ENCODE measurements at places on chromosomes 4 and X.

DNA sequence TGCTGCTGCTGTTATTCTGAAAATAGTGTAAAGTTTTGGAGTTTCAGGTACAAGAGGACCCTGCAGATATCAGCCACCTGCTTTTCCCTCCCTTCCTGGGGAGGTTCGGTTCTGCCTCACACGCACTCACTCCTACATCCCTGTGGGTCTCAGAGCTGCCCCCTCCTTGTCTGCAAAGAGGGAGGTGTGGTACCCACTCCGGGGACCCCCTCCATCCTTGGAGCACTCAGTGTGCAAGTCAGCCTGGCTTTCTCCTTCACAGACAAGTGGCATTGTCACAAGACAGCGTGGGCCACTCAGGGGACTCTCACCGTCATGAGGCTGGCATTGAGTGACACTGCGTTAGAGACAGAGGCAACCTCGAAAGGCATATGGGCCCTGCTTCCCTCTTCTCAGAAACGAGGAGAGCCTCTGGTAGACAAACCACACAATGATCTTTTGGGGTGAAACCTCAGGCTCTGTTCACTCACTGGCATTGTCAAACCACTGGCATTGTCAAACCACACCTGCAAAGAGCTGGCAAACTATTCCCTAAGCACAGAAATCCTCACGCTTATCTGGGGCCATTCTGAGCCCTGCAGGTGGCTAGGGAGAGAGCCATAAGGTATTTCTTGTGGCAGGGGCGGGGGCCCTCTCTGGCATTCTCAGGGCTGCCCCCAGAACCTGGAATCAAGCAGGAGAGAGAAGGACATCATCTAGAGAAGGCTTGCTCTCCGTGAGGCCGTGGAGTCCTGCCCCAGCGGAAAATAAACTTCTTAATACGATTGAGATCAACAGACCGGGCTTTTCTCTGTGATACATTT, 285.0 kb downstream of the SHOX start:
- no peak overlapping the region for H3K4me3 ChIP-seq
- H3K36me3 ChIP-seq: no peaks in the 10 kb centered on the region
- H3K4me1 ChIP-seq: peaks cover 25% of the 10 kb centered on the region
- DNase-seq: no peak

DNA sequence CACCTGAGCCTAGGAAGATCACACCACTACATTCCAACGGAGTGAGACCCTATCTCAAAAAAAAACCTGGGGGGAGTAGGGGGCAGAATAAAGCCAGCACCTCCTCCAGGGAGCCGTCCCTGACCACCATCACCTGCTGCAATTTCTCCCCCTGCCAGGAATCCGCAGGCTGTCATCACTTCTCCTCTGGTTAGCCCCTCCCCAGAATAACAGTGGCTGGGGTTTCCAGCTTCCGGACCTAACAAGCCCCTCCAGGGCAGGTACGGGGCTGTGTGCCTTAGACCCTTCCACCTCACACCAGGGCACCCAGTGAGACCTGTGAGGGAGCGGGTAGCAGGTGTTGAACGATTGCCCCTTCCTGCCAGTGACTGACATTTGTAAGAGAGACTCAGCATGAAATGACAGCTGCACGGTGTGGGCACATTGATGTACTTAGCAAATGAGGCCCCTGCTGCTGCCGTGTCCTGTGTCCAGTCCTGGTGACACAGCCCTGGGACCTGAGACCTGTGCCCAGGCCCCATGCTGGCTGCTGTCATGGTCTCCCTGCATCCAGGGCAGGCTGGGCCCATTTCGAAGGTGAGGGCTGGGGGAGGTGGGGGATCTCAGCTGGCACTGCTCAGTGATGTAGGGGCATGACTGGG, 6.7 kb upstream of the WFS1 start:
- no peak overlapping the region for H3K4me3 ChIP-seq
- DNase-seq: no peak
- no peaks in the 10 kb centered on the region for H3K4me1 ChIP-seq
- no peak overlapping the region for H3K27ac ChIP-seq

- no peak for DNase-seq
- H3K4me3 ChIP-seq: no peak overlapping the region
- H3K36me3 ChIP-seq: no peaks in the 10 kb centered on the region
- H3K27me3 ChIP-seq: peaks cover 7% of the 10 kb centered on the region
- peaks cover 12% of the 10 kb centered on the region for H3K4me1 ChIP-seq
Observed at GRCh38 chr4:139219450-139220055, 42.5 kb upstream of the ELF2 start.

DNA sequence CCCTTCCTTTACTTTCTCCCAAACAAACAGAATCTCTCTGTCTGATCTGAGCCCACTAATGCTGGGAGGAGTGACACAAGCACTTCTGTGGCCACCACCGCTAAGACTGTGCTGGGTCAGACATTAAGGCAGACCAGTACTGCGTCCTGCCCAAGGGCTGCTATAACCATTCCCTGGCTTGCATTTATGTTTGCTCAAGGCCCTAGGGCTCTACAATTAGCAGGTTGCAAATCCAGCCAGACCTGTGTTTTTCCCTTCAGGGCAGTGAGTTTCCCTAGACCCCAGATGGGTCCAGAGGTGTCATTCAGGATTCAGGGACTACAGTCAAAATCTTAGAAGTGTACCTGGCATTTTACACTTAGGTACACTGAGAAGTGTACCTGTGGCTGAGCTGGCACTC, 89.7 kb downstream of the SPANXN4 start:
- DNase-seq: no peak
- H3K27me3 ChIP-seq: no peaks in the 10 kb centered on the region
- no peaks in the 10 kb centered on the region for H3K36me3 ChIP-seq
- no peak overlapping the region for H3K27ac ChIP-seq
- H3K4me3 ChIP-seq: no peak overlapping the region

DNA sequence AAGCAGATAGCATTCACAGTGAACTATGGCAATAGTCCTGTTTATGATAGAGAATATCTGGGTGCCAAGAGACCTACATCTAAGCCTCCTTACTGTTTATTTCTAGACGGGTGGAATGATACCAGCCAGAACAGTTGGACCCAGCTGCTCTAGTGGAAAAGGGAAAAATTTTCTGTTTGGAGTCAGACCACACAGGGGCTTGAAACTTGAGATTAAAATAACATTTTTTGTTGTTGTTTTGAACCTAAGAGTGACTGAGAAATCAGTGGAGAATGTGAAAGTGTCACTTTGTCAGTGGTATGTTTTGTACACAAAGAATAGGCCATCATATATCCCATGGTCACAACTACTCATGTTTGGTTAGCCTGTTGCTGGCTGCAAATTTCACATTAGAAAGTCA, 105.7 kb downstream of the AGTR2 start:
- no peaks in the 10 kb centered on the region for H3K27me3 ChIP-seq

DNA sequence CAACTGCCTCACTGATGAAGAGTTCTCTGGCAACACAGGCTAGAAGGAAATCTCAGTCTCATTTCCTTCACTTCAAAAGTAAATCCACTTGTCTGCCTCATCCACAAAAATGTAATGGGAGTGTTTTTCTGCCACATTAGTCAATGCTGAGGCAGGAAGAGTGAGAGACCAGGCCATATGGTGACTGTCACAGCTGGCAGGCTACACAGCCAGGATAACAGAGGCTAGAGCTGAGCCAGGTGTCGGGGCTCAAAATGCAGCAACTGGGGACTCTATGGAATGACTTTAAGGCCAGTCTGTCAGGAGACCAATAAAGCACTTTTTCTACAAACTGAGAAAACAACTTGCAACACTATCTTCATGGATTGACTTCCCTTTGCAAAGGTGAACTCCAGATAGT, 204.2 kb downstream of the GPC3 start:
- no peak for DNase-seq
- H3K36me3 ChIP-seq: no peaks in the 10 kb centered on the region
- H3K4me1 ChIP-seq: no peaks in the 10 kb centered on the region
- H3K27me3 ChIP-seq: peaks cover 1% of the 10 kb centered on the region

- no peaks in the 10 kb centered on the region for H3K36me3 ChIP-seq
- DNase-seq: no peak
- H3K27ac ChIP-seq: no peak overlapping the region
- H3K4me1 ChIP-seq: no peaks in the 10 kb centered on the region
Observed at GRCh38 chr4:70538869-70539268, 20.5 kb downstream of the AMTN start.

GRCh38 chr4:95265814-95266740, 282.7 kb downstream of the UNC5C start:
- no peaks in the 10 kb centered on the region for H3K36me3 ChIP-seq
- no peaks in the 10 kb centered on the region for H3K27me3 ChIP-seq
- H3K4me1 ChIP-seq: no peaks in the 10 kb centered on the region
- H3K27ac ChIP-seq: no peak overlapping the region
- no peak overlapping the region for H3K4me3 ChIP-seq

GRCh38 chr4:112214390-112215264, 17.0 kb upstream of the AP1AR start:
- peak overlapping the region; percentile 42 for H3K27ac ChIP-seq

GRCh38 chrX:18899796-18900380, 84.0 kb downstream of the PHKA2 start:
- H3K36me3 ChIP-seq: no peaks in the 10 kb centered on the region
- H3K4me1 ChIP-seq: no peaks in the 10 kb centered on the region
- H3K27me3 ChIP-seq: peaks cover 3% of the 10 kb centered on the region
- no peak overlapping the region for H3K27ac ChIP-seq
- H3K4me3 ChIP-seq: no peak overlapping the region

Measured in HFFc6 (cell line).